ENCODE measurements at places on chromosomes 6 and 20. TPM values are rescaled to one million over a fixed set of nuclear protein-coding genes. Genes with fewer than 3 reads are reported as not detected.
A peak's percentile ranks its signal among the peaks of the same experiment; 100 is the strongest.

- H3K4me3 ChIP-seq: no peak overlapping the region
- no peak overlapping the region for H3K27ac ChIP-seq
- no peaks in the 10 kb centered on the region for H3K36me3 ChIP-seq
- H3K4me1 ChIP-seq: no peaks in the 10 kb centered on the region
- no peak for DNase-seq
- no peaks in the 10 kb centered on the region for H3K27me3 ChIP-seq
Measured at GRCh38 chr20:43923322-43923721, 8.7 kb downstream of the TOX2 start.

DNA sequence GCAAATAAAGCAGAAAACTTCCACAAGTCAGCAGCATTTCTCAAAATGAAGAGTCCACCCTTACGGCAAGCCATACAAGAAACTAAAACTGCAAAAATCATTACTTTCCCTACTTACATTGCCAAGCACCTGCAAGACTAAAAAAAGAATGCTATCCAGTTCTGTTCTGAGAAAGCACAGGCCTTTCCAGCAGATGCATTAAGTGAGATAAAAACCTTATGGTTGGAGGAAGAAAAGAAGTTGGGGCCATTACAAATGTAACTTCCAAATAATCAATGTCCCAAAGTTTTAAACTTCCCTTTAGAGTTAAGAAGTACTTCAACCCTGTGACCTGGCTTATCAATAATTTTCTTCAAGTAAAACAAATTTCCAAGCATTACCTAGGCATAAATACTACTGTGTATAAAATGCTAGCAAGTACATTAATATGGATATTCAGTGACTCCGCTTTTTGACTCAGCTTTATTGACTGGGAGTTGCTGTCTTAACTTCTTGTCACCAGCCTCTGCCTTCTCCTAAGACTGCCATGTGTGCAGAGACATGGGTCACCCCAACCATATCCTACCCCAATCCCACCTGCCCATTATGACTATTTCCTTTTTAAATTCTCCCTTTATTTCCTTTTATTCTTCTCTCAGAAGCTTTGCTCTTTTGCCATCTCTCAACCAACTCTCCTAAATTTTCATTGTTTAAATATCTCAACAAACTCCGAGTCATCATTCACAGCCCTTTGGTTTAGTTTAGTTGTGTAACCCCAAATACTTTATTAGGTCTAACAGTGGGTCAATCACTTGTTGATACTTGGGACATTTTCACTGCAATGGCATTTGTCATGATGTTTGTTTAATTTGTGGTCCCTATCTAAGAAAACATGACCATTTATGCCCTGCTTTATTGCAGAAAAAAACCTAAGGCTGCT lies 49.7 kb downstream of the SLC22A23 start:
- H3K27ac ChIP-seq: no peak overlapping the region
- DNase-seq: no peak
- no peaks in the 10 kb centered on the region for H3K27me3 ChIP-seq
- H3K4me1 ChIP-seq: peaks cover 2% of the 10 kb centered on the region
- no peaks in the 10 kb centered on the region for H3K36me3 ChIP-seq
- H3K4me3 ChIP-seq: no peak overlapping the region

GRCh38 chr20:51346686-51347485 lies 195.6 kb downstream of the NFATC2 start:
- H3K4me3 ChIP-seq: no peak overlapping the region
- no peaks in the 10 kb centered on the region for H3K36me3 ChIP-seq
- no peak for DNase-seq
- H3K27ac ChIP-seq: peak overlapping the region; percentile 42
- H3K27me3 ChIP-seq: no peaks in the 10 kb centered on the region

ACOT8 gene
- total RNA-seq: 34.4 TPM

- H3K36me3 ChIP-seq: peaks cover 14% of the 10 kb centered on the region
- peaks cover 4% of the 10 kb centered on the region for H3K4me1 ChIP-seq
- H3K27me3 ChIP-seq: no peaks in the 10 kb centered on the region
Measured at GRCh38 chr20:62797671-62798532, 1.6 kb downstream of the MRGBP start.

DNA sequence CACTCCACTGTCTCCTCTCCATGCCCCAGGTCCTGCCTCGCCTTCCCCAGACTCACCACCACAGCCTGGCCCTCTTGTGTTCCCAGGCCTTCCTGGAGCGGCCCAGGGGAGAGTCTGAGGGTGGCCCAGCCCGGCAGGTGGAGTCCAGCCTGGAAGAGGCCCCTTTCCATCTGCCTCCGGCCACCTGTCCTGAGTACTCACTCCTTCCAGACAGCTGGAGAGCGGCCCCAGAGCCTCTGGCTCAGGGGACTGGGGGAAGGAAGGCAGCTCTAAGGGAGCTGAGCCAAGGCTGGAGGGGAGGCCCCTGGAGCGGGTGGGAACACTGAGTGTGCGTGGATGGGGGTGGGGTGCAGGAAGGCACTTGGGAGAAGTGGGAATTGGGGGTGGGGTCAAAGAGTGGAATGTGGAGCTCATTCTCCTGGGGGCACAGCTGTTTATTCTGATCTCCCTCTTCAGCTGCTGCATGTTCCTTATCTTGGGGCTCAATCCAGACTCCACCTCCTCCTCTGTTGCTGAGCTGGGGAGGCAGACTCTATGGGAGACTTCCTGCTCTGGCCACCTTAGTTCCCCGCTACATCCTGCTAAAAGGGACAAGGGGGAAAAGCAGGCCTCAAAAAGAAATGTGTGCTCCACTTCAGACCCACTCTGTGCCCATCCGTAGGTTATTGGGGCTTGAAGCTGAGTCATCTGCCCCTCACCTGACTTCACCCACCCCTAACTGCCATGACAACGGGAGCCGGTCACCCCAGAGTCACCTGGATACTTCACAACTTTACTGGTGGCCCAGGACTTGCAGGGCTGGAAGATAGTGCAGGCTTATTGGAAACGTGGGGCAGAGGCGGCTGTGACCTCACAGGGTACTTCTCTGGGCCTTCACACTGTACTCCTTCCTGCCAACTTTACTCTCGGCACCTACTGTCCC lies 19.5 kb upstream of the TAF8 start:
- no peaks in the 10 kb centered on the region for H3K27me3 ChIP-seq
- H3K4me3 ChIP-seq: no peak overlapping the region
- peaks cover 5% of the 10 kb centered on the region for H3K36me3 ChIP-seq
- H3K4me1 ChIP-seq: no peaks in the 10 kb centered on the region
- DNase-seq: no peak

TRIM31 gene
- not detected for total RNA-seq

- no peaks in the 10 kb centered on the region for H3K27me3 ChIP-seq
- H3K4me1 ChIP-seq: no peaks in the 10 kb centered on the region
- no peak overlapping the region for H3K4me3 ChIP-seq
- H3K27ac ChIP-seq: no peak overlapping the region
- DNase-seq: no peak
- no peaks in the 10 kb centered on the region for H3K36me3 ChIP-seq
Measured at GRCh38 chr6:90835596-90836212, 248.8 kb upstream of the MAP3K7 start.

GRCh38 chr6:166707045-166707444 lies 80.0 kb upstream of the RPS6KA2 start:
- no peaks in the 10 kb centered on the region for H3K4me1 ChIP-seq
- H3K4me3 ChIP-seq: no peak overlapping the region
- no peaks in the 10 kb centered on the region for H3K36me3 ChIP-seq
- no peak overlapping the region for H3K27ac ChIP-seq

NKX2-4 gene
- not detected for total RNA-seq

GRCh38 chr6:93366506-93366905 lies 52.9 kb downstream of the EPHA7 start:
- H3K36me3 ChIP-seq: no peaks in the 10 kb centered on the region
- H3K27me3 ChIP-seq: no peaks in the 10 kb centered on the region
- no peak overlapping the region for H3K27ac ChIP-seq
- no peak for DNase-seq

DNA sequence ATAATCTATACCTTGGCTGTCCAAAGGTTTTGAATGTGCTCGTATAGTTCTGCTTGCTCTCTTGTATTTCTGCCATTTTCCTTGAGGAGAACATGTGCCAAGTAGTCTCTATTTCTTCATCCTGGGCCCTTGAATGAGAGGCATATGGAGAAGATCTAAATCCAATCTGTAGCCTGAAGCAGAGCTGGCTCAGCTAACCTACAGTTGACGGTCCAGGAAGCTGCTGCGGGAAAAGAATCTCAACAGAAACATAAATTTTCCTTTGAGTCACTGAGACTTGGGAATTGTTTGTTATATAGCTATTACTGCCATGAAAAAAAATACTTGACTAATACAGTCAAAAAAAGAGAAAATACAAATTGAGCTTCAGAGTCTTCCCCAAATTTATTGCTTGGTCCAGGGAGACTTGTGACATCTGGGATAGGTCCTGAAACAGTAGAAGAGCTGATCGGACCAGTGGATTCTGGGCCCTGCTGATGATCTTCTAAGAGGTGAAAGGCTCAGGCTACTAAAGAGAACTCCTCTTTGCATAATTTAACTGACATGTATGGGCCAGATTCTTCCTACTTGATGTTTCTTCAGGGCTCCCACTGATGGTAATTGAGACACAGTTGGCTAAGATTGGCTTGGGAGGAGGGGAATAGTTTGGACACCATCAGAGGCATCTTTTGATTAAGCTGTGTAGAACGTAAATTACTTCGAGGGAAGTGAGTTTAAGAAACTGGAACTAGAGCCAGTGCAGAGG lies 29.9 kb upstream of the PLCB4 start:
- no peak overlapping the region for H3K27ac ChIP-seq
- no peaks in the 10 kb centered on the region for H3K36me3 ChIP-seq
- no peak for DNase-seq
- H3K27me3 ChIP-seq: no peaks in the 10 kb centered on the region
- no peak overlapping the region for H3K4me3 ChIP-seq
- no peaks in the 10 kb centered on the region for H3K4me1 ChIP-seq

DNA sequence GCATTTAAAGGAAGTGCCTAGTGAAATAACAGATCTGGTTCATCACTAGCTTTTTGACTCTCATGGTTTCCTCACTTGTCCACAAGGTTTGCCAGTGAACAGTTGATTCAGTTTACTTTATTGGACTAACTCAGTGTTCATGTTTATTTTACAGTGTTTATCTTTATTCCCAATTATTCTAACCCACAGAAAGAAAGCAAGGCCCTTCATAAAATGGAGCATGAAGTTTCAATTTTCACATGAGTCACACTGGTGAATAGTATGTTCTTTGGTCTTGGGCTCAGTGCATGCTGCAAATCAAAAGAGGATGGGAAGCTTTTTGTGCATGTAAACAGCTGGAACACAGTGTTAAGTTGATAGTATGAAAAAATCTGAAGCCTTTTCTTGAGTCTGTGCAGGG lies 217.6 kb upstream of the HDDC2 start:
- no peak overlapping the region for H3K4me3 ChIP-seq
- H3K27me3 ChIP-seq: no peaks in the 10 kb centered on the region
- H3K4me1 ChIP-seq: no peaks in the 10 kb centered on the region
- no peaks in the 10 kb centered on the region for H3K36me3 ChIP-seq

- no peak for DNase-seq
- no peaks in the 10 kb centered on the region for H3K27me3 ChIP-seq
- no peaks in the 10 kb centered on the region for H3K4me1 ChIP-seq
- no peaks in the 10 kb centered on the region for H3K36me3 ChIP-seq
Measured at GRCh38 chr20:51219544-51219943, 196.6 kb upstream of the KCNG1 start.

- no peak overlapping the region for H3K27ac ChIP-seq
- no peak overlapping the region for H3K4me3 ChIP-seq
- DNase-seq: no peak
- no peaks in the 10 kb centered on the region for H3K4me1 ChIP-seq
Measured at GRCh38 chr6:126643352-126643751, 303.4 kb downstream of the CENPW start.

ARMC2 gene
- 0.11 TPM for total RNA-seq

DNA sequence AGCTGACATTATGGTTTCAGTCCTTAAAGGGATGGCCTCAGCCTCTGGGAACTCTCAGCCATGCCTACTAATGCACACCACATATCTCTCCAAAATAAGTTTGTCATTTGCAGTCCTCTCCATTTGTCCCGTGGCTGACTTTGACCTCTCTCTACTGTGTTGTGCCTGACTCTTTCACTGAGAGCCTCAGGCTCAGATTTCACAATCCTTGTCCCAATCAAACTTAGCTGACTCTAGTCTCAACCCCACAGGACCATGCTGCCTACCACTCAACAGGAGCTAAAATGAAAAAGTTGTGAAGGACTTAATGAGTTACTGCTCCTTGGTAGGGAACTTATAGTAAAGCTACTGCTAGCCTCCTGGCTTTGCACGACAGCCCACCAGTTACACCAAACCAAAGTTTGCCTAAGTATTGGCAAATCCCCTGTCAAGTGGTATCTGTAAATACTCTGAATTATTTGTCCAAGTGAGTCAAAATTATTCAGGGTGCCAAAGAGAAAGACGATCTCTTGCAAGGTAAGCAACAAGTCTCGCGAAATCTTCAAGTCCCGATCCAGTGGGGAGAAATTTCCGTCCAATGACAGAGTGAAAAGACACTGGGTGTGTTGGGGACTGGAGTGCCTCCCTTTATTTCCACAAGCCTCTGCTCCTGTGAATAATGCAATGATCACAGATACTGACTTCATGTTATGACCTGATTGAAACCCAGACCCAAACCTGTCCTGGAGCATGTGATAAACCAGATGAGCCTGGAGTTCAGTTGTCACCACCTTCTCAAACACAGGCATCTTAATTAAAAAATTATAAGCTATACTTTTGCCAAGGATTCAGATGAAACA lies 124.4 kb upstream of the FOXQ1 start:
- no peak for DNase-seq
- H3K27ac ChIP-seq: no peak overlapping the region
- H3K4me3 ChIP-seq: no peak overlapping the region
- H3K36me3 ChIP-seq: no peaks in the 10 kb centered on the region
- no peaks in the 10 kb centered on the region for H3K27me3 ChIP-seq

DNA sequence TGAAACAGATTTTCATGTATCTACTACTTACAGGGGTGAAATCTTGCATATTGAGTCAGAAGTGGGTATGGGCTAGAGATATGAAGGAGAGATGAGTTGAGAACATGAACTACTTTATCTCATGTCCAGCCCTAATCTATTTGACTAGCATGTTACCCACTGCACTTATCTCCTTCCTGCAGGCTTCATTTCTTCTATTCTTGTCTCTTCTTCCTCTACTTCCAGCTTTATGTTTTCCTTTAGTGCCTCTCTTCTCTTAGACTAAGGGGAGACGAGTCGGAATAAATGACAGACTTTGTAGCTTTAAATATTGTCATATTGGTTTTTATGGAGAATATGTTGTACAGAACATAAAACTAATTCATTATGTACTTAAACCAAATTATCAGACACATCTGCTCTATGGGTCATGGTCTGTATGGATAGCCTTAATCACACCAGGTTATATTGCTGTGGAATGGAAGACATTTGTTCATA lies 5.3 kb downstream of the RAB32 start:
- peaks cover 18% of the 10 kb centered on the region for H3K36me3 ChIP-seq
- H3K27ac ChIP-seq: no peak overlapping the region
- no peaks in the 10 kb centered on the region for H3K27me3 ChIP-seq
- H3K4me3 ChIP-seq: no peak overlapping the region

GRCh38 chr20:823574-823902 lies 10.0 kb upstream of the FAM110A start:
- DNase-seq: no peak
- H3K36me3 ChIP-seq: no peaks in the 10 kb centered on the region
- no peaks in the 10 kb centered on the region for H3K4me1 ChIP-seq
- H3K27ac ChIP-seq: no peak overlapping the region
- no peaks in the 10 kb centered on the region for H3K27me3 ChIP-seq

- no peaks in the 10 kb centered on the region for H3K36me3 ChIP-seq
- no peak for DNase-seq
- H3K4me1 ChIP-seq: no peaks in the 10 kb centered on the region
- no peak overlapping the region for H3K4me3 ChIP-seq
- no peaks in the 10 kb centered on the region for H3K27me3 ChIP-seq
Measured at GRCh38 chr20:60203451-60203850, 245.2 kb downstream of the CDH26 start.

RRAGD gene
- total RNA-seq: 9.2 TPM

Measured in ascending aorta (tissue), 2 donors.